ENCODE measurements at places on chromosomes 4 and X. TPM values are rescaled to one million over a fixed set of nuclear protein-coding genes. Genes with fewer than 3 reads are reported as not detected.

The MAGEE2 gene
- total RNA-seq: not detected

The CSAG1 gene
- total RNA-seq: not detected

The HMGB2 gene
- total RNA-seq: 151 TPM

The RHOXF1 gene
- 0.60 TPM for total RNA-seq

The SPANXN3 gene
- not detected for total RNA-seq

The TXK gene
- 55.3 TPM for total RNA-seq

The GABRE gene
- not detected for total RNA-seq

GRCh38 chr4:172740434-172740833 lies 428.2 kb upstream of the GALNT7 start:
- no peak for DNase-seq

GRCh38 chr4:142155347-142155746 lies 519.0 kb downstream of the IL15 start:
- DNase-seq: no peak

DNA sequence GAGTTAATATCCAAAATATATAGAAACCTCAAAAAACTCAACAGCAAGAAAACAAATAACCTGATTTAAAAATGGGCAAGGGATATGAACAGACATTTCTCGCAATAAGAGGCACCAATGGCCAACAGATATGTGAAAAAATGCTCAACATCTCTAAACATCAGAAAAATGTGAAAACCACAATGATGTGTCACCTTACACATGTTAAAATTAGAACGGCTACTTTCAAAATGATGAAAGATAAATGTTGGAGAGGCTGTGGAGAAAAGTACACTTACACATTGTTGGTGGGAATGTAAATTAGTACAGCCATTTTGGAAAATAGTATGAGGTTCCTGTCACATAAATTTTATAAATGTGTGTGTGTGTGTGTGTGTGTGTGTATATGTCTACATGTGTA lies 731.3 kb downstream of the DMD start:
- DNase-seq: no peak

DNA sequence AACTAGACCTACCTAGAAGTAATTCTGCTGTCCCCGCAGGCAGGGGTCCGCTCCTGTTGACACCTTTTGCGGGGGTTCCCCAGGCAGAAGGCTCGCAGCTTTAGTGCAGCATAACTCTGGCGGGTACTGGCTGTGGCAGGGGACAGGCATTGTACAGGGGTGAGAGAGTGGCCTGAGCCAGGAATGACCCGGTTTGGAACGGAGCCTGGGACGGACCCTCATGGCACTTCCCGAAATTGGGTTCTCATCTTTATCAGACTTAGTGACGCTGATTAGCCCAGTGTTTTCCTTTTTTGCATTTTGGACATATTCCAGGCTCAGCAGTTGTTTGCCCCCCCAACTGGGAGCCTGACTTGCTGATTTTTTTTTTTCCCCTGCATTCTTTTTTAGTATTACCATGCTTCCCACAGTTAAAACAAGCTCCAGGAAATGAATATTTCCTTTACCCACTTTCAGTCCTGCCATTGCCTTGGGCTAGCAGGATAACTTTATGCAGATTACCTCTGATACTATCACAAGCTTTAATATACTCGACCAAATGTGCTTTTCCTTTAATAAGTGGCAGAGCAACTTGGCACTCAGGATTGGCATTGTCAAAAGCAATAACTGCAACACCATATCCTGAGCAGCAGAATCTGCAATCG lies 55.8 kb upstream of the WDR1 start:
- DNase-seq: no peak

GRCh38 chrX:151754641-151755215 lies 20.2 kb downstream of the CNGA2 start:
- DNase-seq: no peak

DNA sequence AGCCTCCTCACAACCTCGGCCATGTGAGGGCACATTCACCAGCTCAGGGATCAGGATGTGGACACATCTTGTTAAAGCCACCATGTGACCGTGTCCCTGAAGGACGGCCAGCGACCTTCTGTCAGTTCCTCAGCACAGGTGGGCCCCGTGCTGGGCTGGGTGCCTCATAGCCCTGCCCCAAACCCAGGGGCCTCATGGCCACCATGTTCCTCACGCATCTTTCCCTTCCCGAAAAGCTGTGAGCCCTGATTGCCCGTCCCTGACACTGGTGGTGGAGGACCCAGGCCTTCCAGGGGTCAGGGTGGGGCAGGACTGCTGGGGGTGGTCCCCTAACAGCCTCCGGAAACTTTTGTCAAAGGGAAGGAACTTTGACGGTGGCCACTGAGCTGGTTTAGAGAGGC lies 60.1 kb upstream of the ADRA2C start:
- DNase-seq: no peak

DNA sequence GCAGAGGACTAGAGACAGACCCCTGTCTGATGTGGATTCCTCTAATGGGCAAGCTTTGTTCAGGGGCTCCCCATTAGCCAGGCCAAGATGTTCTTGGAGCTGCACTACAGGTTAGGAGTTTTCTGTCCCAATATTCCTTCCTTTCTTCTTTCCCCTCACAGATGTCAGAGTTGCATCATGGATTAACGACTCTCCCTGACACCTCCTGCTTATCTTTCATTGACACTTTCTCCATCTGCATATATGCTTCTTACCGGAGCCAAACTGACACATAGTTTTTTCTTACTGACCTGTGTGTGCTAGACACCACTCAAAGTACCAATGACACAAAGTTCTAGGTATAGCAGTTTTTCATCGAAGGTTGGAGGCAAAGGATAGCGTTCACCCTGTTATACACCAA lies 228.6 kb upstream of the HCCS start:
- DNase-seq: no peak

- DNase-seq: no peak
These were observed 21.9 kb downstream of the APOO start for GRCh38 chrX:23885803-23886202.
